AG04450 (cell line): ENCODE measurements at places on chromosomes 5 and 9.

- peak; percentile 93 for DNase-seq
Observed at GRCh38 chr5:73115399-73116051, 4.8 kb upstream of the TMEM171 start.

GRCh38 chr5:135129307-135129706 is 95.3 kb upstream of the PITX1 start:
- DNase-seq = no peak

GRCh38 chr9:36484124-36484523 is 84.1 kb upstream of the RNF38 start:
- no peak for DNase-seq

DNA sequence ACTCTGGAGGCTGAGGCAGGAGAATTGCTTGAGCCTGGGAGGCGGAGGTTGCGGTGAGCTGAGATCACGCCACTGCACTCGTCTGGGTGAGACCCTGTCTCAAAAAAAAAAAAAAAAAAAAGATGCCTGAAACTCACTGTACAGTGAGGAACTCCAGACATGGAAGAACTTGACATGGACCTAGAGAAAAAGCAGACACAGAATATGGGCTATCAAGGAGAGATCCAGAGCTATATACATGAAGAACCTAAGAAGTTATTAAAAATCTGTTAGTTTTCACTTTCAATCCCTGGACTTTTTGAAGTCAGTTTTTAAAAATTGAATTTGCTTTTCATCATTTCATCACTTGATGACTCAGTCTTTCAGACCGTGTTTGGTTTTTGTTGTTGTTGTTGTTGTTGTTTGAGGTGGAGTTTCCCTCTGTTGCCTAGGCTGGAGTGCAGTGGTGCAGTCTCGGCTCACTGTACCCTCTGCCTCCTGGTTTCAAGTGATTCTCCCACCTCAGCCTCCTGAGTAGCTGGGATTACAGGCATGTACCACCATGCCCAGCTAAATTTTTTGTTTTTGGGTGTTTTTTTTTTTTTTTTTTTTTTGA is 20.3 kb downstream of the PAIP2 start:
- DNase-seq = no peak

DNA sequence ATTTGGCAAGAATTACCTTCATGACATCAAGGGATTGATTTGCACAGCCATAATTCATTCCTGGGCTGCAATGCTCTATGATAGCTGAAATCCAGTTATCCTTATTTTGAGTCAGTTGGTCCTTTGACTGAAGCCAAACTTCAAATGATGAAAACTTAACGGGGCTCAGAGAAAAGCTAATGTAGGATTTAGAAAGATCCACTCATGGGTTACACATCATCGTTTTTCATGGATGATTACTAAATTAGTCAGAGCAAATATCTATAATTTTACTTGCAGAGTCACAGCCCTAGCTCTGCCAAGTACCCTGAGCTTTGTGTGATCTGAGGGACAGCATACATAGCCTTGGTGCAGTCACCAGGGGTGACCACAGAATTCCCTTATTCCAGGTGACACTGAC is 27.3 kb upstream of the MUSK start:
- no peak for DNase-seq

DNA sequence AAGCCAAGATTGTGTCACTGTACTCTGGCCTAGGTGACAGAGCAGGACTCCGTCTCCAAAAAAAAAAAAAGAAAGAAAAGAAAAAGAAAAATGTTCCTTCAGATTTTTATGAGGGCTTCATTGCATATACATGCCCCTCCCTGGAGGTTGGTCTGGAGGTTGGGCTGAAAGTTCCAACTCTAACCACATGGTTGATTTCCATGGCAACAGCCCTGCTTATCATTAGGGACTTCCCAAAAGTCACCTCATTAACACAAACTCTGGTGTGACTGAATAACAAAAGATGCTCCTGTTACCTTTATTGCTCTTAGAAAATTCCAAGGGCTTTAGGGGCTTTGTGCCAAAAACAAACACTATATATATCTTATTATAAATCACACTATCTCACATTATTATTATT is 113.8 kb downstream of the TMC1 start:
- no peak for DNase-seq

DNA sequence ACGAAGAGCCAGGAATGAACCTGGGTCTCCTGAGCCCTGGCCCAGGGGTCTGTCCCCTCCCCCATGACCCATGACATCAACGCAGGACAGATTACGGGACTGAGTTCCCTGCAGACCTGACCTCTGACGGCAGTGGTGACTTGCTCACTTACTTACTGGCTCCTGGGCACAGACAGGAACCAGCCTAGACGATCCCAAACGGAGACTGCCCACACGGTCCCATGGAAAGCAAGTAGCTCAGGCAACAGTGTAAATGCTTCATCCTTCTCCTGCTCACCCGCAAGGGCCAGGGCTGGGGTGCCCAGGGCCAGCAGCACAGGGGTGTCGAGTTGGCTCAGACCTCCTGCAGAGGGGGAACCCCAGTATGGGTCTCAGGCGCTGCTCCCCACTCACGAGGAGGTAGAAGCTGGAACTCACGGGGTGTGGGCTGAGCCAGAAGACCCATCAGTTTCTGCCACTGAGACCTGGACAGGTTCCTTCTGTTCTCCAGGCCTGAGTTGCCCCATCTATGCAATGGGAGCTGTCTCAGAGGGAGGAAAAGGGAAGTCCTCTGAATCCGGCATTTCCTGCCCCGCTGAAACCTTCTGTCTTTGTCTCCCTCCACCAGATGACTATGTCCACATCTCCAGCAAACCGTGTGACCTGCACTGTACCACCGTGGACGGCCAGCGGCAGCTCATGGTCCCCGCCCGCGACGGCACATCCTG is 5.6 kb downstream of the ADAMTSL2 start:
- no peak for DNase-seq

- DNase-seq = no peak
Observed at GRCh38 chr5:55989860-55990259, 4.9 kb downstream of the IL6ST start.

GRCh38 chr9:4320021-4320420 is 20.2 kb upstream of the GLIS3 start:
- DNase-seq = no peak

DNA sequence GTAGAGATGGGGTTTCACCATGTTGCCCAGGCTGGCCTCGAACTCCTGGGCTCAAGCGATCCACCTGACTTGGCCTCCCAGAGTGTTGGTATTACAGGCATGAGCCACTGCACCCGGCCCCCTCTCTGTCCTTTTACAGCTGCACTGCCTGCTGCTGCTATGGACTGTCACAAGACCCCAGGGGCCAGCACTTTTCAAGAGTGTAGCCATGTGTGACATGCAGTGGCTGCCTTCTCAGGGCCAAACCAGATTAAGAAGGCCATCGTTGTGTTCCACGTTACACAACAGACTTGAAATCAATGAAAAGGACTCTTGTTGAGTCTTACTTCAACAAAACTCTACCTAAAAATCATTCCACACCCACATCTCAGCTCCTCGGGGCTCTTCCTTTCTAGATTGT is 78.9 kb upstream of the ICE1 start:
- no peak for DNase-seq

DNA sequence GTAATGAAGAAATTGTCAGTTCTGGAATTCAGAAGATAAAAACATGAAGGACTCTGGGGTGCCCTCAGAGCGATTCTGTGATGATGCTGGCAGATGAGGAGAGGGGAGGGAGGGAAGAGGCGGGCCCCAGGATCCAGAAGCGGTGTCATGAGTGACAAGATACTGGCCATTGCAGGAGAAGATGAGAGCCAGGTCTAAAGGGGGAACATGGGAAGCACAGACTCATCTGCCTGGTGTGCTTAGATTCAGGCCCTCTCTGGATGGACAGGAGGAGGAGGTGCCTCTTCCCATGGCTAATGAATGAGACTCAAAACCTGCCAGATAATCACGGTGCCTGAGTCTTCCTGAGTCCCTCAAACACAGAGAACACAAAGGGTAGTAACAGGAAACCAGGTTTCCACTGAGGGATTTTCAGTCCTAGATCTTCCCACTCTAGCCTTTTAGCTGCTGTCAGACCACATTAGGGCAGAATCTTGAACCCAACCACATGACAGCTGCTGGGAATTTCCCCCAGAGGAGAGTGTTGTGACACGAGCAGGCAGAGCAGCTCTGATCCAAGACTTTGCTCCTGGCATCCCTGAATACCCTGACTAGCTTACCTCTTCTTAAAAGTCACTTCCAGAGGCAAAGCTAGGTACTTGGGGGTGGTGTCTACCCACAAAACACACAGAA is 28.2 kb upstream of the HSPA9 start:
- no peak for DNase-seq

- no peak for DNase-seq
Observed at GRCh38 chr5:34690301-34690700, 34.2 kb downstream of the RAI14 start.

DNA sequence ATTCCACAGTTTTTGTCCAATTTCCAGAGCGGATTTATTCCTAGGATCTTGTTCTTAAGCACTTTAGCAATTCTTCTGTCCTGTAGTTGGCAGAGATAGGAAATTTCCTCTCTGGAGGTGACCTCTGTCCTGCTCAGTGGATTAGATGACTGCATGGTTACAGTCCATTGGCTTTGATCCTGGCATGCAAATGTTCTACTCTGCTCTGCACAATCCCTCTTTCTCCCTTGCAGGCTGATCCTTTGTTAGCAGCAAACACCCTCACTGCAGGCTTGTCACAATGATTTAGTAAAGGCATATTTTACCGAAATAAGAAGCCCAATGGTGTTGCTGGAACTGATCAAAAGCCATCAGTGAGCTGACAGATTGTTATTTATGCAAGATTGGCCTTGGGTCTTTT is 243.8 kb downstream of the COX7C start:
- DNase-seq = no peak

- no peak for DNase-seq
Observed at GRCh38 chr5:14716755-14717752, 52.5 kb downstream of the OTULIN start.

DNA sequence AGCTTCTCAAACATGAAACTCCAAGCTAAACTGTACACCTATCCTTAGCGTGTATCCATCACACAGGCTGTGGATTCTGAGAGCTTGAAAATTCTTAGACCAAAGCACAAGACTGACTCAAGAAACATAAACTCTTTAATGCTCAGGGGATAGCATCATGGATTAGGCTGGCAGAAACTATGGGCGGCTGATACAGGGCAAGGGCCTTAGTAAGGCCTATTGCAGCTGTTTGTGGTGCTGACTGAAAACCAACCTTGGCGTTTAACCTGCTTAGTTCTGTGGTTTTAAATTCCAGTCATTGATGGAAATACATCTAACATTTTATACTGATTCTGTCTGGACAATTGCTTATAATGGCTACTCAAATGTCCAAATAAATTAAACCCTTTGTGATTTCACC is 183.7 kb downstream of the TLR4 start:
- no peak for DNase-seq

GRCh38 chr9:115200711-115201505 is 83.0 kb upstream of the TNC start:
- no peak for DNase-seq

DNA sequence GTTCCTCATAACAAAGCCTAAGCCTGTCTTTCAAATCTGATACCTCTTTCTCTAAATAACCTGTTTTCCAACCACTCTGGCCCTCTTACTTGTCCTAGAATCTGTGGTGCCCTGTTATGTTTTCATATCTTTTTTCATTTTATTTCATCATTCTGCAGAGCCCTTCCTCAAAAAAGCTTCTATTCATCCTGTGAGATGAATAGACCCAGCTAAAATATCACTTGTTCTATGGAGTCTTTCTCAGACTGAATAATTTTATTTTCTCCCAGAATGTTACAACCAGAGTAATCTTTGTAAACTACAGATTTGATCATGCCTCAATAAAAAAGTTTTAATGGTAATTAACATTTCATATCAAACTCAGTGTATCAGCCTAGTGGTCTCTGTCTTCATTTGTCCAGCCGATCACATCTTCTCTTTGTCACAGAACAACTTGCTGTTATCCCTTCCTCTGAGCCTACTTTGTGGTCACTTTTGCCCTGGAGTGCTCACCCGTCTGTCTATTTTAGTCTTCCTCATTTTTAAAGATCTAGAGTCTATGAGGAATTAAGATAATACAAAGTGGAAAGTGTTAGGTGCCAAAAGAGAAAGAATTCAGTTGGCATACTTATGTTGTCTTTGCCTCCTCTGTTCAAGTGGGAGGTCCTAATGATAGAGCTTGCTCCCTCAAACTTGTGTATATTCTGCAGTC is 77.8 kb downstream of the ZCCHC7 start:
- no peak for DNase-seq

DNA sequence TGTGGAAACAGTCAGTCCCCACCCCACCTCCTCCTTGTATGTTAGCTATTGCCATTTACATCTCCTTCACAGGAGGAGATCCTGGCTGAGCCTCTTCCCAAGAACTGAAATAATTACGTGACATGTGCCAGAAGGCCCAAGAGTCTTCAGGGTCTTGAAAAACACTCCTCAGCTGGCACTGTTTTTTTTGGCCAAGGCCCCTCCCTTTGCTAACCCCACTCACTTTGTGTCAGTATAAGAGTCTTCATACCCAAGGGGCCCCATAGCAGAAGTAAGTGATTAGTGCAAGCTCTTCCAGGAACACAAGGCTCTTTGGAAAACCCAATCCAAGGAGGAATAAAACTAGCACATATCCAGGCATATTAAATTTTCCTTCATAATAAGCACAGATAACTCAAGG is 5.7 kb upstream of the LARP1 start:
- no peak for DNase-seq

GRCh38 chr5:42005561-42006153 is 80.6 kb downstream of the FBXO4 start:
- no peak for DNase-seq

GRCh38 chr9:17810728-17811571 is 232.1 kb downstream of the SH3GL2 start:
- peak; percentile 23 for DNase-seq

GRCh38 chr5:26894719-26895263 is 143.6 kb downstream of the CDH9 start:
- no peak for DNase-seq

DNA sequence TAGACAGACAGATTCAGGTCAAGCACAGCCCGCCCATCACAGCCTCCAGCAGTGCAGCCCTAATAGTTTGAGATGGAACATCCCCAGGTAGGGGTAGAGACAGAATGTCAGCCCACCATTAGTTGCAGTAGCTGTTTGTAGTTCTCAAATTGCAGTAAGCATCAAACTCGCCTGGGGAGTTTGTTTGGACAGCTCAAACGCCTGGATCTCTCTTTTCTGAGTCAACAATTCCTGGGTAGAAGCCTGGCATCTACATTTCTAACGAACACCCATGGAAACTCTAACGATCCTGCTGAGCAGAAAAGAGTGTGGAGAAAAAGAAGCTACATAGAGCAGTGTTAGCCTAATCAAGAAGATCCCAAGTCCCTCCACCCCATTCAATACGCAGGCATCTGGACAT is 59.4 kb downstream of the ADAMTS16 start:
- DNase-seq = no peak
